ENCODE measurements at places on chromosomes 11 and 22.

- no peak for DNase-seq
These were observed 64.2 kb downstream of the CACNA1I start for GRCh38 chr22:39634530-39635405.

GRCh38 chr22:21738081-21738480 is 2.5 kb upstream of the YPEL1 start:
- no peak for DNase-seq

GRCh38 chr22:42084874-42085273 is 5.4 kb downstream of the SMDT1 start:
- no peak for DNase-seq

- peak; percentile 99 for DNase-seq
These were observed at the start of the genes FAU and MRPL49 for GRCh38 chr11:65121865-65122696. FAU (minus strand) TSS chr11:65122134; CDS start chr11:65121813, 321 bp downstream. MRPL49 (plus strand) TSS chr11:65122321; CDS start chr11:65122347, 26 bp downstream.

GRCh38 chr11:129584316-129584715 is 208.7 kb downstream of the BARX2 start:
- no peak for DNase-seq

GRCh38 chr22:46798366-46799350 is 36.2 kb downstream of the TBC1D22A start:
- peak; percentile 77 for DNase-seq

DNA sequence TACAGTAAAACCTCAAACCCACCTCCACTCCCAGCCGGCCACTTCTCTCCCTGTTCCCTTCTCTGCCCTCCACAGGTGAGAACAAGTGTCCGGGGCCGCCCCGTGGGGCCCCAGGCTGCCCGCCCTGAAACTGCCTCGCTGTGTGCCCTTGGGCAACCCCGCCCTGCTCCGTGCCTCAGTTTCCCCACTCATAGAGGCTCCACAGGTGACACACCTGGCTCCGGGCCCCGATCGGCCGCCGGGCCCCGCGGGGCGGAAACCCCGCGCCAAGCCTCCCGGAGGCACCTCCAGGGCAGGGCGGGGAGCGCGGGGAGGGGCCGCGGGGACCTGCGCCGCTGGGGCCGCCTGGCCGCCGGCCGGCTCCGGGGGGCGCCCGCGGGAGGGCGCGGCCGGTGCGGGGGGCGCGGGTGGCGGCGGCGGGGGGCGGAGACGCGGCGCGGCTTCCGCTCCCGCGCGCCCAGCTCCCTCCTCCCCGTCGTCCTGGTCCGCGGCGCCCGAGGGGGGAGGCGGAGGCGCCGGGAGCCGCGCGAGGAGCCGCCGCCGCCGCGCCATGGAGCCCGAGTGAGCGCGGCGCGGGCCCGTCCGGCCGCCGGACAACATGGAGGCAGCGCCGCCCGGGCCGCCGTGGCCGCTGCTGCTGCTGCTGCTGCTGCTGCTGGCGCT is at the start of gene LRP5:
TSS of gene LRP5 (plus strand) at position 475 of the 663 bp plus-strand sequence. CDS start at position 599, 124 bp downstream.
- DNase-seq = peak; percentile 50
